ENCODE measurements at places on chromosomes 1 and 21.

DNA sequence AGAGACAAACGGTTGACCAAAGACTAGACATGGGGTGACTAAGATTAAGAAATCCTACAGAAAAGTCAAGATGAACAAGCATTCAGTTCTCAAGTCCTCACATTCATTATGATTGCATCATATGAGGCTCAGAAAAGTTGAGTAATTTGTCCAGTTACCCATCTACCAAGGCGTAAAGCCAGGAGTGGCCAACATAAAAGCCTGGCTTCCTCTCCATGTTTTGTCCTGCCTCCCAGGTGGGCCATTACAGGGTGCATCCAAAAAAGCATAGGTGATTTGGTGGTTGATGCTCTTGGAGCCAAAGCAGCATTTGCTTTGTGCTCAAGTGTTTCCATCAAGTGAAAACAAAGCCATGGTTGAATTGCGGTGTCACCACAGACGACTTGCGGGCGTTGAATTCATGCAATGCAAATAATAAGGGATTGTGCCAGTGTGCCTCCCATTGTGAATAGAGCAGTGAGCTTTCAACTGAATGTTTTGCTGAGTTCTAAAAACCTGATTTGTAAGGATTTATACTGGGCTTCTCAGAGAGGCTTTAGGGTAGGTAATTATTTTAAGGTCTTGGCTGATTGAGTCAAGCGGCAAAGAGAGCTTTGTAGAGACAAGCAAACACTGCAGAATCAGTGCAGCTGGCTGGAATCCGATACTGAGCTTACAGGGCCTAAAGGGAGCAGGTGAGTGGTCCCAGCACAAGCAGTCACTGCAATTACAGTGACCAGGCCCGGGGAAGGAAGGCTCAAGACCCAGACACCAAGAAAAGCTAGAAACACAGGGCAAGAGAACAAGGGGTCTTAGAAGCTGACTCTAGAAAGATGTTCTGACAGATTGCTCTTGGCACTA, 54.1 kb downstream of the KCNJ15 start:
- no peak for DNase-seq

DNA sequence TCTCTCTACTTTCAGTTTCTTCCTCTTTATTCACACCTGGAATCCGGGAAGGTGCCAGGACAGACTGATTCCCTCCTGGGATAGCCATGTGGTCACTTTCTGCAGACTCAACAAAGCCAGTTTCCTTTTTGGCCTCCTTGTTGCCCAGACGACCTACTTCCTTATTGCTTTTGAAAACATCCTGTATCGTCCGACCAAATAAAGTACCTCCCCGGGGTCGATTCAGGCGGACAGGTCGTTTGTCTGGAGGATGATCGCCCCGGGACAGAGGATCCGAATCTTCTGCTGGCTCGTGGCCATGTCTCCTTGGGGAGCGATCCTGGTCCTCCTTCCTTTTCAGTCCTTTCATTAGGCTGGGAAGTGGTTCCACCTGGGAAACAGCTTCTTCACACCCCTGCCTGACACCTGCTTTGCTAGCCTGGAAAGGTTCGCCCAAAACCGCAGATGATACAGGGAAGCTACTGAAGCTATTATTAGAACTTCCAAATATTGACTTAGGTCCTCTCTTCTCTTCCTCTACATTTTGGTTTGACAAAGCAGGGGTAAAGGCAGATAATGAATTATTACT, 1.2 kb downstream of the MCM3AP start:
- DNase-seq, result no peak

DNA sequence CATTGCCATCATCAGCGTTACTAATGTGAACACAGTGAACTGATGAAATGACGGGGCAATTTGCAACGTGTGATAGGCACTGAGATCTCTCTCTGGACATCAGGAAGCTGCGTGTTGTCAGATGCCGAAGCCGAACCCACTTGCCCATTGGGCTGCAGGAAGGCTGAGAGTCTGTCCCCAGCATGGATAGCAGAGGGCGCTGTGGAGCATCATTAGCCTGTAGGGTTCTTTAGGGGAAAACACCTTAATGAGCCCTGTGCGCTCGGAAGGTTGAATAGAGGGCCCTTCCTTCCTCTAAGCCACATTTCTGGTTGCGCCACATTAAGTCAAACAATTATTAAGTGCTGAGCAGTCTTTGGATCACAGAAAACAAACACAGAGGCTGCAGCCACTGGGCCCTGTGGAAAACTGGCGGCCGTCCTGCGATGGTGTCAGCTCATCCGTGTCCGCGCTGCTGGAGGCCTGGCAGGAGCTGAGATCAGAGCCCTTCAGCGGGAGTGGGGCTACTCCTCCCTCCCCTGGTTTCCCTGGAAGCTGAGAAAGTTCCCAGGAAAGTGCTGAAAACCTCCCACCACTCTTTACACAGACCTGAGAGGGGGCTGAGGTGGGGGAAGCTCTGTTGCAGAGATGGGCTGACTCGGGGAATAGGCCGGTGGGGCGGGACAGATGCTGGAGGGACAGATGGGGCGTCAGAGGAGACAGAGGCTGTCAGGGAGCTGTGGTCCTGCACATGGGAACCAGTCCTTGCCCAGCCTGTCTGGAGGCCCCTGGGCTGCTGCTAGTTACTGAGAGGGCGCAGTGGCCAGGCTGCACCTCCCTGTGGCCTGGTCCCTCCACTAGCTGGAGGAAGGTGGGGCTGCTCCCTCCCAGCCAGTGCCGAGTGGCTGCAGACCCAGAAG, 12.7 kb downstream of the TFF2 start:
- DNase-seq, result peak; percentile 78

DNA sequence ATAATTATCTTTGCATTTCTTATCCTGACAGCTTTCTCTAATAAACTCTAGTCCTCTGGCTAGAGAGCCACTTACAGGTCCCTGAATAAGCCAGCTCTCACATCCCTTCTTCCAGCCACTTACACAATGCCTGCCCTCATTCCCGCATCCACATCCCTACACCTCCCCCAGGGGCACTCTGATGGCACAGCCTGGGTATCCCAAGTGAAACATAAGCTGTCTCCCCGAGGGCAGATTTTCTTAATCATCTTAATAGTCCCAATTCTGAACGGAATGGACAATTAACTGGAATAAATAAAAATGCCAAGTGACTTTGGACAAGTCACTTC, 4.9 kb downstream of the RHOC start:
- no peak for DNase-seq

- no peak for DNase-seq
Measured at GRCh38 chr21:26116456-26117011, 54.0 kb downstream of the APP start.

DNA sequence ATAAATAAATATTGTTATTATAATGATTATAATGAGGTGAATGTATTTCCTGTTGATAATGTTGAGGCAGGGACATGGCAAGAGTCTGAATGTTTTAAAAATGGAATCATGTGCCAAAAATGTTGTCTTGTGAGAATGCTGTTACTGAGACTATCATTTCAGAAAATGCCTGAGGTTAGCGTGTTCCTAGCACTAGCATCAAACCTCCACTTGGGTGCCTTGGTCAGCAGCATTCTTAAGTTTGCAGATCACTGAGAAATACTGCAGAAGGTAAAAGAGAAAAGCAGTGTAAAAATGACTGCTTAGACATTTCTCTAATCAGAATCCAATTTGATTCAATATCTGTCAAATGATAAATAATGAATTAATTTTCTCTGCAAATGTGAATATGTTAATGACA, 50.8 kb downstream of the OLFM3 start:
- DNase-seq, result no peak

All from CD4-positive, alpha-beta T cell treated with Interferon gamma for 1 hour (primary cell).